Ascending aorta (tissue), 2 donors: ENCODE measurements at places on chromosomes 6 and 20.

DNA sequence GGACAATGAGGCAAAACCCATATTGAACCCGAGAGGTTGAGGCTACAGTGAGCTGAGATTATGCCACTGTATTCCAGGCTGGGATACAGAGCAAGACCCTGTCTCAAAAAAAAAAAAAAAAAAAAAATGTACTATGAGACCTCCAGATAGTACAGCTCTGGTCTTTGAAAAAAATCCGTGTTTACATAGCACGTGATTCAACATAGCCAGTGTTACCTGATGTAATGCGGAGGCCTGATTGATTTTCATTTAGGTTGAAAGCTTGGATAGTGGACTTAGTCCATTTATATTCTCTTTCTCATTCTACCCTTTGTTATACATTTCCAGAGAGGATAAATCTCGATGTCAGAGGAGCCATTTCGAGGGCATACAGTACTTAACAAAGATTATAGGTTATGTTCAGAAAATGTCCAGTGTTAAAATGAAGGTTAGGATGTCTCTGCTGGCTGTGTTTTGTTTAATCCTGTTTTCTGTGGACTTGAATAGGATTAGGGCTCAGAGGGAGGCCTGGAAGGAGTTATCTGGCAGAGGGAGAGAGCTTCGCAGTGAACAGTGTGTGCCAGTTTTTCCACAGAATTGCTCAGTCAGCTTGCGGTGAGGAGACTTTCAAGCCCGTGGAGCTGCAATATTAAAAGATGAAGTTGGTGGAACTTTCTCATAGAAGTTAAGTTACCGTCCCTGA lies 33.9 kb upstream of the BCLAF1 start:
- no peak for DNase-seq

DNA sequence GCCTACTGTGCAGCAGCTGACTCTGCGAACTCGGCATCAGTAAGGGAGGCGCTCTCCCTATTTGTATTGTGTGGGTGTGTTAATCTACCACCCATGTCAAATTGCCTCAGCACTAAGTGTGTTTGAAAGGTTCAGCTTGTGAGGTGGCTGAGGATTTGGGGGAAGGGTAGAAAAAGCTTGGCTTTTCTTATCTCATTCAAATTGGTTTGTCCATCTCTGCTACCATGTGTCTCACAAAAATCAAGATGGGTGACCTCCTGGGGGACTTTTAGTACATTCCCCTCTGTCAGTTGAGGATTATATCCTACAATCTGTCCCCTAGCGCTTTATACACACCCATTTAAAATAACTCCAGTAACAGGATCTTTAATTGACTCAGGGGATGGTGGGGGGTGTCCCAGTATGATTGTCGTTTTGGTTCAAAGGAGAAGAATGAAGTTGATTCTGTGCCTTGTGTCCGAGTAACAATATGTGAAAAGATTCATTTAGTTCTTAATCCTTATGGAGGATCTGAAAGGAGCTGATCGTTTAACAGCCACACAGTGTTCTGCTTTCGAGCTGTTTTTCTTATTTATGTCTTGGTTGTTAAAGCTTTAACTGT lies 609.6 kb downstream of the PKHD1 start:
- no peak for DNase-seq

GRCh38 chr6:166988674-166989201 lies 10.5 kb upstream of the CEP43 start:
- DNase-seq = no peak

DNA sequence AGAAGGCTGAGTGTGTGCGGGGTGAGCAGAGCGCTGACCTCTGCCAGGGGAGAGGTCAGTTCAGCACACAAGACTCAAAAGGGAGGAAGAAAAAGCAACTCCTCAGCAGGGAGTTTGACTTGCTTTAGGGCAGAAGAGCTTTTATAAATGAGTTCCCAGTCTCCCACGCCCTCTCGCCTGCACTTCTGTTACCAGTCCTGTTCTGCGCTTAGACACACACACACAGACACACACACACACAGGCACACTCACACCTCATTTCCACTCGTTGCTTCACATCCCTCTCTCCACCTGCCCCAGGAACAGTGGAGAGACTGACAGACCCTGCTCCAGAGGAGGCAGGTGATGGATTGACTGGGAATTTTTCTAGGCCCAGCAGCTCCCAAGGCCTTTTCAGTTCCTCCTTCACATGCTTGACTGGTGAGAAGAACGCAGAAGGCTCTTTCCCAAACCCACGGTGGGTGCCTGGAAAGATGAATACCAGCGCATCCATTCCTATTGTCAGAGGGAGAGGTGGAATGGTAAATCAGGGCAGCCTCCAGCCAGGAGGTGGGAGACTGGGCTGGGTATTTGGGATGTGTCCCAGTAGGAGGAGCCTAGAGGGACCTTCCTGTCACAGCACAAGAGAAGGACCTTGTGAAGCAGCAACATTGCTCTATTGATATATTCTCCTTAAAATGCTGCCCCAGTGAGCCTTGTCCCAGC lies 43.7 kb downstream of the JAG1 start:
- peak; percentile 37 for DNase-seq

DNA sequence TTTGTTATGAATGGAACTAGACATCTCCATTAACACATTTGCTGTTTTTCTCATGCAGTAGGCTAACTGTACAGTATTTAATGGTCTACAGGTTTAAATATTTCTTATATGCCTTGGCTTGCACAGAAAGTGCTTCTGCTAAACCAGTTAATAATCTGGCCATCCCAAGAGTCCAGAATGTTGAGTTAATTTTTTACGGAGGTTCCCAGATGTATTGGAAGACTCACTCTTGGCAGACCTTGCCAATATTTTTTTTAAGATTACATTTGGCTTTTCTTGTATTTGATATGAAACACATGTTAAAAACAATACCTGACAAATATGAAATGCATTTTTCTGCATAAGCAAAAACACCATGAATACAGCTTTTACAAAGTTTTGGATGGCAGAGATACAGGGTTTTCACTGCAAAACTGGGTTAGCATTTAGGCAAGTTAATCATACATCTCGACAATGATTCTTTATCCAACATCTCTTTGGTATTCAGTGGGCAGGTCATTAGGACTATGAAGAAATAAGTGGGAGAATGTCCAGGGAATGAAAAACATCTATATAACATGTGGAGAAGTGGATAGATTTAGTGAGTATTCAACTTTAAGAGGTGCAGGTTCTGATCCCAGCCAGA lies 94.0 kb downstream of the SGK1 start:
- no peak for DNase-seq

DNA sequence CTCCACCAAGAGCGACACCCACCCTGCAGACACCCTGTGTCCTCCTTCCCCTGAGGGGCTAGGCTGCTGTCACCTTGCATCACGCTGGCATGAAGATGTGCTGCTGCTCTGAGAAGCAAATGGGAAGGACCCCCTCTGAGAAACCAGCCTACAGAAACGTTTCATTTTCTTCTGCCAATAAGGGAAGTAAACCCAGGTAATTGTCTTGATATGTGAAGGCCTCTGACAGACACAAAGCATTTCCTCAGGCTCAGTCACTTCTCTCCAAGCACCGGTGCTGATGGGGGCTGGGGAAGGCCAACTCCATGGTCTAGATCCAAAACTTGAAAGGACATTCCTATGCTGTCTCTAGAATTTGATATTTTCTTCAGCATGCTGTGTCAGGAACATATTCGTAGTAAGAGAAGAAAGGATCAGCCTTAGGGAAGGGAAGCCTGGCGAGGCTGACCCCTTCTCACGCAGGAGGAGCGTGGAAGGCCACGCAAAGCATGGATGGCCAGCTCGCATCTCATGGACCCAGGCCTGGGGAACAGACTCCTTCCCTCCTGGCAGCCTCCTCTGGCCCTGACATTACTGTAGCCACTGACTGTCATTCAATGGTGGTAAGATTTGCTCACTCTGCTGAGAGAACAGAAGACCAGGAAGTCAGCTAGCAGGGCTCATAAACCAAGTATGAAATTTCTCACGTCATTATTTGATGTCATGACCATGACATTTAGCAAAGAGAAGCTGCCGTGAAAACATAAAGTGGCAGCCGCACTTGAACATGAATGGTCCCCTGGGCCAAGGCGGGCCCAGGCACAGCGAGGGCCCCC lies 20.4 kb downstream of the ACSS1 start:
- DNase-seq = no peak

- DNase-seq = no peak
Measured at GRCh38 chr6:46058951-46059350, 43.3 kb upstream of the CLIC5 start.

- DNase-seq = no peak
Measured at GRCh38 chr20:24185791-24186190, 197.2 kb upstream of the GGTLC1 start.

- no peak for DNase-seq
Measured at GRCh38 chr6:161181121-161181520, 92.7 kb downstream of the AGPAT4 start.

DNA sequence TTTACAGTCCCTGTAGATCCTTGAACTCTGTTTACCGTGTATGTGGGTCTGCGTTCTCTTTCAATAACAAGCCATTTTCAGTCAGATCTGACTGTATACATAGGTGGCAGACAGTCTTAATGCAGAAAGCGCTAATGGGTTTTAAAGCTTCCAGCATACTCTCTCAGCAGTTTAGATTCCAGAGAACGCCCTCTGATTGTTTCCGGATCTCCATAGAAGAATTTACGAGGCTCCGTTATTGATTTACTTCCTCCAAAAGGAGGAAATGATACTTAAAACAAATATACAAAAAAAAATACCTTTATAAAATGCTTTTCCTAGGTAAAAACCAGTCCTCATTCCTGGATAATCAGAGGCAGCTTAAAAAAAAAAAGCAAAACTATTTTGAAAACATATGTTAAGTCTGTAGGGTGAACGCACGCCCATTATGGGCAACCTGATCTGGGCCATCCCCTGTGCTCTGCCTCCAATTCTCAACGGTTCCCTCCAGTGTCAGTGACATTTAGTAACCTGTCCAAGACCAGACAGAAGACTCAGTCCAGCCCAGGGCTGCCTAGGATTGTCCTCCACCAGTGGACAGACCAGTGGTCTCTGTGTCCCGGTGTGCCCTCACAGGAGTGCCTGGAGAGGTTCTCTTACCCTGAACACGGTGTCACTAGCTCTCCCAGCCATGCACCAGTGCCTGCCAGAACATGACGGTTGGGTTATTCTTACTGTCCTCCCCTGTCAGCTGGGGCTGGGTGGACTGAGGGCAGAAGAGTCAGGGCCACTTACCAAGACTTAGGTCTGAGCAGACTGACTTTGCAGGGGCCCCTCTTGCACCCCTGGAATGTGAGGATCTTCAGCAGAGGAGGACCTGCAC lies 217.3 kb downstream of the ARID1B start:
- no peak for DNase-seq

GRCh38 chr6:7786214-7786661 lies 60.3 kb downstream of the BMP6 start:
- no peak for DNase-seq

GRCh38 chr6:123203928-123204327 lies 207.9 kb downstream of the CLVS2 start:
- no peak for DNase-seq

- no peak for DNase-seq
Measured at GRCh38 chr6:193773-194310, 98.4 kb upstream of the DUSP22 start.
